ENCODE measurements at places on chromosomes 11 and 22. TPM values are rescaled to one million over a fixed set of nuclear protein-coding genes. Genes with fewer than 3 reads are reported as not detected.

- no peak for DNase-seq
These were observed 105.5 kb downstream of the NXPE2 start for GRCh38 chr11:114783805-114784204.

DNA sequence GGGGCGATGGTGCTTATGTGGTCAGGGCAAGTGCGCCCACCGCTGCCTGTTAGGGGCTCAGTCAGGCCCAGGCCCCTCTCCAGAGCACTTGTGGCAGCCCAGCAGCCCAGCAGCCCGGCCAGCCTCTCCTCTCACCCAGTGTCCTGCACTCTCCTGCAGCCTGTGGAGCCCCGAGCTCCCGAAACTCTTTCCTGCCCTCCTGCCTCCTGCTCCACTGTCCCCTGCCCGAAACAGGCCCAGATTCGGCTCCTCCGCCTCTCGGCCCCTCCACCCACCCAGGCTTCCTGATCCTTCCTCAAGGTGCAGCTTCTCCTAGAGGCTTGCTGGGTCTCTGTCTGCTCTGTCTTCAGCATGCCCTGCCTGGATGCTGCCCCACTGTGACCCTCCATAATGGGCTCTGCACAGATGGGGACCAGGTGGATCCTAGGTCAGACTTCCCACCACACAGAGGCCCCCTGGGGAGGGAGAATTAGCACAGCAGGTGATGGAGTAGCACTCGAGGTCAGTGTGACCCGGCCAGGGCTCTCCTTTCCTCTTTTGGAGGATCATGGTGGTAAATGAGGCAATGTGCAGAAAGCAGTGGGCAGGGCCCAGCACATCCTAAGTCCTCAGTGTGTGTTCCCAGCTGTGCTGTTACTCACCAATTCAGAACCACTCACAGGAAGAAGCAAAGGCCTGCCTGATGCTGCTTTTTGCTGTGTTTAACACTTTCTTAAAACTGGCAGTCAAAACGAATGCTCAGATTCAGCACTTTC, 18.6 kb upstream of the NAP1L4 start:
- no peak for DNase-seq

GRCh38 chr11:46527591-46528130, 66.2 kb downstream of the AMBRA1 start:
- DNase-seq: no peak

- no peak for DNase-seq
These were observed 66.0 kb upstream of the FTH1 start for GRCh38 chr11:62033191-62034035.

- no peak for DNase-seq
These were observed 61.4 kb upstream of the CTSC start for GRCh38 chr11:88398791-88399570.

GRCh38 chr22:48785792-48786678, 1041.6 kb downstream of the BRD1 start:
- no peak for DNase-seq

GRCh38 chr11:95296165-95296564, 65.2 kb upstream of the SESN3 start:
- no peak for DNase-seq

- DNase-seq: no peak
These were observed 14.6 kb upstream of the VWCE start for GRCh38 chr11:61309739-61310138.

CBLIF gene
- total RNA-seq: not detected

All from GM23338 (cell line).